ENCODE measurements at places on chromosomes 13 and 19. TPM values are rescaled to one million over a fixed set of nuclear protein-coding genes. Genes with fewer than 3 reads are reported as not detected.

Gene GAS6
- 0.53 TPM for total RNA-seq

DNA sequence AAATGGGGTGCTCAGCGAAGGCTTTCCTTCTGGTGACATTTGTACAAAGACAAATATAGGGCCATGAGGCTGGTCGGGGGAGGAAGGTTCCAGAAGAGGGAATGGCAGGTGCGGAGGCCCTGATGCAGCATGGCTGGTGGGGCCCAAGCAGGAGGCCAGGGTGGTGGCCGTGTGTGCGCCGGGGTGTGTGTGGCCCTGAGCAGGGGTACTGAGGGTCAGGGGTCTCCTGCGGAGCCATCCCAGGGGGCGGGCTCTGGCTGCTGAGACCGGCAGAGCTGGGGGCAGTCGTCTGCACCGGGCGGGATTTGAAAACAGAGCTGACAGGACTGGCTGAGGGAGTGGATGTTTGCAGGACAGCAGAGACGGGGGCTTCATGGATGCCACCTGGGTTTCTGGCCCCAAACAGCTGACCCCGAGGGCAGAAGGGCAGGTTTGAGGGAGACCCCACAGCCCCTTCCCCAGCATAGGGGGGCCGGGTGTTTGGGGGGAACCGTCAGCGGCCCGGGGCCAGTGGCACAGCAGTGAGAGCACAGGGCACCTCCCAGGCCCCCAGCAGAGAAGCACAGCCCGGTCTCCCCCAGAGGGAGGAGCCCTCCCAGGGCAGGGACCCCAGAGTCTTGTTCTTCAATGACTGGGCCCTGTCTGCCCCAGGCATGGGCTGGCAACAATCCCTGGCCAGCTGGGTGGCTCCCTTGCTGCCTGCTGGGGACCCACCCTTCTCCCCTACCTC lies 11.4 kb downstream of the PIAS4 start:
- no peak for DNase-seq

DNA sequence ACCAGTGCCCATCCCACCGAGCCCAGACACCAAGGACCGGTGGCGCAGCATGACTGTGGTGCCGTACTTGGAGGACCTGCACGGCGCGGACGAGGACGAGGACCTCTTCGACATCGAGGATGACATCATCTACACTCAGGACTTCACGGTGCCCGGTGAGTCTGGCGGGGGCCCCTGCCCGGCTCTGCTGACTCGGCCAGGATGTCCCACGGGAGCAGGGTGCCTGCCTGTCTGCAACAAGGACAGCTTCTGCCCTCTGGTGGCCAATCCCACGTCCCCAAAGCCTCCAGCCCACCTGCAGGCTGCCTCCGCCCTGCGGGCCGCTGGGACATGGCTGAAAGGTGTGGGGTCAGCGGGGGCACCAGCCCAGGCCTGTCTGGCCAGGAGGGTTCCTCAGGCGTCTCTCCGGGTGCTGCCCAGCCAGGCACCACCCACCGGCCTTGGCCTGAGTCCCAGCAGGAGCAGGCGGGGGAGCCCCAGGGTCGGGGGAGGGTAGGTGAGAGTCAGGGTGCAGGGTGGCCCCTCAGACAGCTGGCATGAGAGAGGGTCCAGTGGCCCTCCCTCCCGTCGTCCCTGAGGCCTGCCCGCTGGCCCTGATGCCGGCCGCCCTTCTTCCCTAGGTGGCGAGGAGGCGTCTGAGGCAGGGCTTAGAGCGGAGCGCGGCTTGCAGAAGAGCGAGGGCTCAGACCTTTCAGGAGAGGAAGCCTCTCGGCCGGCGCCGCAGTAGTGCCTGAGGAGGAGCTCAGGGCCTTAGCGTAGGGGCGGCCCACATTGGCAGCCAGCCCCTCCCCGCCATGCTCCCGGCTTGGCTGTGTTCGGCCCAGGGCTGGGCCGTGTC lies 14.6 kb downstream of the CBARP start:
- no peak for DNase-seq

GRCh38 chr13:81987159-81987558 lies 1646.2 kb upstream of the SPRY2 start:
- no peak for DNase-seq

Gene PTH2
- not detected for total RNA-seq

GRCh38 chr19:40806423-40807146 lies 7.6 kb downstream of the EGLN2 start:
- DNase-seq: peak; percentile 86

GRCh38 chr19:3479177-3479833 lies 1.0 kb downstream of the SMIM24 start:
- DNase-seq: peak; percentile 84

DNA sequence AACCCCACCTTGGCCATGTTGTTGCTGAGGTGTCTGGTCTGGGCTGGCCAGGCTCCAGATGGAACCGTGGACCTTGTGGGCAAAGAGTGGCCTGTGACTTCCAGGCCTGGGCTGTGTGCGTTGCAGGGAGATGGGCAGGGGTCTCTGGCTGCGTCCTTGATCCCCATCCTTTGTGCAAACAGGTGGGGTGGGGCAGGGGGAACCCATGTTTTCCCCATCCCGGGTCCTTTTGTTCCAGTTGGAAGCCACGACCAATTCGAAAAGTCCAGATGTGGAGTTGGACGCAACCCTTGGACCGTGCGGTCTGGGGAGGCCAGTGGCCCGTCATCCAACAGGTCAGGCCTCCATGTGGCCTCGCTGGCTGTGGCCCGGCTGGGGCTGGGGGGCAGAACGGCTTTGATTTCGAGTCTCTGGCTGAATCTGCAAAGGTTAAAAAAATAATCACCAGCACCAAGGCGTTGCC lies 13.1 kb upstream of the COMP start:
- no peak for DNase-seq

Gene SIGLEC5
- total RNA-seq: not detected

DNA sequence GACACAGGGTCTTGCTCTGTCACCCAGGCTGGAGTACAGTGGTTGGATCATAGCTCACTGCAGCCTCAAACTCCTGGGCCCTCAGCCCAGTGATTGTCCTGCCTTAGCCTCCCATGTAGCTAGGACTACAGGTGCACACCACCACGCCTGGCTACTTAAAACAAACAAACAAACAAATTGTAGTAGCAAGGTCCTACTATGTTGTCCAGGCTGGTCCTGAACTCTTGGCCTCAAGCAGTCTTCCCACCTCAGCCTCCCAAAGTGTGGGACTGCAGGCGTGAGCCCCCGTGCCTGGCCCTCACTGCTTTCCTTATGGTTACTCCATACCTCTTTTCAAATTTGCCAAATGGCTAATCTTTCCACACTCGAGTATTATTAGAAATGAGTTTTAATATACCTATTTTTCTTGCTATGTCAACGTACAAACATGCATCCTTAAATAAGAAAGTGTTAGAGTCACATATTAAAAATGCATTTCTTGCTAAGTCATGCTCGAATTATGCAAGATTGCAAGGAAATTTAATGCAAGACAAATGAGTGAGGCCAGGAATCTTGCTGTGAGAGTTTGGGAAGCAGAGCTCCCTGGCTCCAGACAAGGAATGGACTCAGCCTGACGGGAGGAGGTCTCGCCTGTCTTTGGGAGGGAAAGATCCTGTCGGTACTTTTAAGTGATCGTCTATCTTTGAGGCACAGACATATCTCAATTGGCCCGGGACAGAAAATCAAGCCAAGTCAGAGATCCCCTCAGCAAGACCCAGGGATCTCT lies 39.4 kb downstream of the RFX2 start:
- no peak for DNase-seq

GRCh38 chr13:104773775-104774174 lies 1707.6 kb upstream of the SLC10A2 start:
- DNase-seq: no peak

DNA sequence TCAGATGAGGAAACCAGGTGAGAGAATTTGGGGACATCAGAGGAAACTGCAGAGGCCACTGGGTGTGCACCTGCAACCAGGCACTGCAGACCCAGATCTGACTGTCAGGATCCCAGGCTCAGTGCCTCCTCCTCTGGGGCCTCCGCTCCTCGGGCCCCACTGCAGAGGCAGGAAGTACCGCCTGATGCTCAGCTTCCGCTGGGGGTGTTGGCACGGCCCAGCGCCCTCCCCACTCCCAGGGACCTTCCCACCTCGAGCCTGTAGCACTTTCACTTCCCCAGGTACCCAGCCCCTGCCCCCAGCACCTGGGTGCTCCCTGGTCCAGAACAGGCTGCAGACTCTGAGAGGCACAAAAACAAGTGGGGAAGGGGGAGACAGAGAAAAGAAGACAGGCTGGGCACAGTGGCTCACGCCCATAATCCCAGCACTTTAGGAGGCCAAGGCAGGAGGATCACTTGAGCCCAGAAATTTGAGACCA lies 1.4 kb upstream of the CD37 start:
- peak; percentile 80 for DNase-seq

DNA sequence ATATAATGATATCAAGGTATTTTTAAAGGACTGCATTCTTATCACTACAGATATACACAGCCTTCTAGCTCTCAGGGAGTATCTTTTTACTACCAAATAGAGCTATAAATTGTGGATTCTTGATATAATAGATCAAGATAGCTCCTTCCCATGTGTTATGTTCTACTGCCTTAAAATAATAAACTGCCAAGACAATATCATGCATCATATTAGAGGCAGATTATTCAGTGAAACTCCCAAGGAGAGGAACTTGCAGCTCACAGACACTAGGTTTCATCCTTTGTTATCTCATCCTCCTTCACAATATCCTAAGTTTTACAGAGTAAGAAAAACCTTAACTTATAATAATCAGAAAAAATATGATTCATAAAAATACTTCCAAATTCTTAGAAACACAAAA lies 802.8 kb downstream of the DIAPH3 start:
- no peak for DNase-seq

GRCh38 chr13:77507931-77508776 lies 27.4 kb upstream of the SCEL start:
- no peak for DNase-seq

GRCh38 chr13:65926750-65927171 lies 1303.4 kb downstream of the PCDH9 start:
- no peak for DNase-seq

GRCh38 chr13:113931841-113932459 lies 41.9 kb downstream of the C13orf46 start:
- DNase-seq: no peak

GRCh38 chr13:110562036-110562597 lies 595 bp upstream of the RAB20 start:
- no peak for DNase-seq

DNA sequence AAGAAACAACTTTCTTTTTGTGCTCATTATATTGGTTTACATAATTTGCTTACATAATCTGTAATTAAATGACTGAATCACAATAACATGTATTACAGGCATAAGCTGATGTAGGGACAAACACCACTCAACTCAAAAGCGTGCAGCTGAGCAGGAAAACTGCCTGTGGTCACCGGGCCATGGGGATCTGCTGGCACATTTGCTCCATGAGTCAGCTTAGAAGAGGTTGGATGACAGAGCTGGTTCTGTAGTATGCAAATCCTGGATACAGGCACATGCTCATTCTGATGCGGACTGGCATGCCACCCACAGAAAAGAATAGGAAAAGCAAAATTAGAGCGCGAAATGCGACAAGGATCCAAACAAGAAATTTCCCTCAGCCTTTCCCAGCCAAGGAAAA lies 128.6 kb downstream of the USP12 start:
- no peak for DNase-seq

DNA sequence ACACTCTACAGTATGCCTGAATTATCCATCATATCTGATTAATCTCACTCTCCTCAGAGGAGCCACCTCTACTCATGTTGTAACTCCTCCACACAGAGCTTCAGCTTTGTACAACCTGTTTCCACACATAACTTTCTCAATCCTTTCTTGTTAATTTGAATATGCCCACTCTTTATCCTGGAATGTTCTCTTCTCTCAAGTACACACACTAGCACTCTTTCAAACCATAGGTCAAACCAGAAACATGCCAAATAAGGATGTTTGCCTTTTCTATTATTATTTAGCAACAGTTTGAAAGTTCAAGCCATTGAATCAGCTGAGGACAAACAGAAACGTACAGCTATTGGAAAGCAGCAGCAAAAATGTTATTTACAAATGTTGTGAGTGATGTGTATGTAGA lies 110.3 kb downstream of the MIPEP start:
- DNase-seq: no peak

- no peak for DNase-seq
Measured at GRCh38 chr13:39224671-39225240, 186.5 kb downstream of the NHLRC3 start.

Gene ZNF534
- total RNA-seq: not detected

Gene RNF113B
- total RNA-seq: not detected

Gene DIRAS1
- total RNA-seq: not detected

DNA sequence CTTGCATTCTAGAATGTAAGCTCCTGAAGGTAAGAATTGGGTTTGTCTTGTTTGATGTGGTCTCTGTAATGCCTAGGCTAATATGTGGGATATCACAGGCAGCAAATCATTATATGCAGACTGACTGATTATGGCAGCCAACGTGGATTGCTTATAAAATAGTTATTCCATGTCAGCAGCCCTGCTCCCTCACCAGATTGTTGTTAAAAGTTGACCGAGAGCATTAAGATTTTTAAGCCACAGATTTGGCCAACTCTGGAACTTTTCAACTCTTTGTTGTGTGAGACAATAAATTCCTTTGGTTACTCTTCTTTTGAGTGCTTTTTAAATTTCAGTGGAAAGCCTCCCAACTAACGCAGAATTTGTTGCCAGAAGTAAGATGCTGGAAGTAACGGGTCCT lies 92.6 kb upstream of the FAM216B start:
- DNase-seq: no peak

DNA sequence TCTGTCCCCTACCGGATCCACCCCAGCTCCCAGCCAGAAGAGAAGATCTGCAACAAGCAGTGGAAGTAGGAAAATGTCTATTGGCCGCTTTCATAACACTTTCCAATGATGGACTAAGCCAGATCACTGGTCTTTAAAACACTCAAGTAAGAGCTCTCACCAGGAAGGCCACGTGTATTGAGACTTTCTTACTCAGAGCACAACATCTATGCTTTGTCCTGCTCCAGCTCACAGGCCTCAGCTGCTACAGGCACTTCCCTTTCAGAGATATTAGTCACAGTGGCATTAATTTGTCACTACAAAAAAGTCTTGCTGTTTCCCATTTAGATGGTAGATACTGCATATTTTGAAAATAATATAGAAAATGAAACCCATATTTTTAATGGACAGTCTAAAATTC lies 164.2 kb downstream of the ABCC4 start:
- DNase-seq: no peak

- no peak for DNase-seq
Measured at GRCh38 chr13:25662516-25662915, 290.7 kb downstream of the ATP8A2 start.
